ENCODE measurements at places on chromosomes 11 and 22.

- no peak for DNase-seq
These were observed 181.6 kb downstream of the SHANK2 start for GRCh38 chr11:71070490-71071453.

GRCh38 chr11:117678658-117679406 is 118.2 kb downstream of the DSCAML1 start:
- DNase-seq: peak; percentile 16

DNA sequence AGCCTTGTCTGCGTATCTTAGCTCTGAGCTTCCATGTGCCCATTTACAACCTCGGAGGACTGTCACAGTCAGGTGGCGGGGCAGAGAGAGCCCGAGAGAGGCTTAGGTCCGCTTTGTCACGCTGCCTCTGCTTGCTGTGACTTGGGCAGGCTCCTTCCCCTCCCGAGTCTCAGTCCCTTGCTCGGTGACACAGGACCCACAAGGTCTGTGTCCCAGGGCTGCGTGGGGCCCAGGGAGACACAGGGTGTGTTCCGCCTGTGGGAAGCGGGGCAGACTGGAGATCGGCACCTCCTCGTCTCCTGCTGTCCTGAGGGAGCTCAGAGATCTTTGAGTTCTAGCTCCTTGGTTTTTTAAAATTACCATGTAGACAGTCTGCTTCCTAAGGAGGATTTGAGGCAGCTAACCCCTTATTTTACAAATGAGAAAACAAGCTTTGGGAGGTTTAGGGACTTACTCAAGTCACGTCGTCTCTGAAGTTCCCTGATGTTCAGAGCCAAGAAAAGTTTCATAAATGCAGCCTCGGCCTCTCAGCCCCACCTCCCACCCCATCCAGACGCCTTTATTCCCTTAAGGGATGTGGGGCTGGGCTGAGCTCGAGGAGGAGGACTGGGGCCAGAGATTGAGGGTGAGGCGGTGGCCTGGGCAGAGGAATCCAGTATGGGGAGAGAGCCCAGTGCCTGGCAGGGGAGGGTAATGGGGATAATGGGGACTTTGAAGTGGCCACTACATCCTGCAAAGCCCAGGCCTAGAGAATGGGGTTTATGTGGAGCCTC is 103.6 kb downstream of the NECTIN1 start:
- DNase-seq: no peak

DNA sequence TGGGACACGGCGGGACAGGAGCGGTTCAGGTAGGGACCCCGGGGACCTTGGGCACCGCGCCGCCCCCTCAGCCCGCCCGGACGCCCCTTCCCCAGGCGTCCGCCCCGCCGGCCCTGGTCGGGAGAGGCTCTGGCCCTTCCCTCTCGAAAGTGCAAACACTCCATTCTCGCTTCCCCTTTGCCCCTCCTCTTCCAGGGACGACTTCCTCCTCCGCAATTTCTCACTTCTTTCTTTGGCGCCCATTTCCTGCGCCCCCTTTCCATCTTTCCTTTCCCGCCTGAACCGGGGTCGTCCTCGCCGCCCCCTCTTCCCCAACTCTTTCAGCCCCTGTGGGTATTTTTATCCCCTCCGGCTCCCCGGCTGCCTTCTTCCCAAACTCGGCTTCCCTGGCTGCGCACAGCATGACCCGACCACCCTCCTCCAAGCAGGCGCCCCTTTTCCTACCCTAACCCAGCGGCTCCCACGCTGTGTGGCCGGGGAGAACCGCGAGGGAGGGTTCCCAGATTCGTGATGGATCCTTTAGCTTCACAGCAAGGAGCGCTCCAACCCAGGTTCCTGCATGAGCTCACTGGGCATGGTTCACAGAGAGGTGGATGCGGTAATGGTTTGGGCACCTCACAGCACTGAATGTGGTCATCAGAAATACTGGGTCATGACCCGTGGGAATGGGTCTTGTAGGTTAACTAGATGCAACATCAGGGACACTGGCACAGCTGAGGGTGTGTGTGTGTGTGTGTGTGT is 689 bp downstream of the RAB39A start:
- DNase-seq: peak; percentile 68

DNA sequence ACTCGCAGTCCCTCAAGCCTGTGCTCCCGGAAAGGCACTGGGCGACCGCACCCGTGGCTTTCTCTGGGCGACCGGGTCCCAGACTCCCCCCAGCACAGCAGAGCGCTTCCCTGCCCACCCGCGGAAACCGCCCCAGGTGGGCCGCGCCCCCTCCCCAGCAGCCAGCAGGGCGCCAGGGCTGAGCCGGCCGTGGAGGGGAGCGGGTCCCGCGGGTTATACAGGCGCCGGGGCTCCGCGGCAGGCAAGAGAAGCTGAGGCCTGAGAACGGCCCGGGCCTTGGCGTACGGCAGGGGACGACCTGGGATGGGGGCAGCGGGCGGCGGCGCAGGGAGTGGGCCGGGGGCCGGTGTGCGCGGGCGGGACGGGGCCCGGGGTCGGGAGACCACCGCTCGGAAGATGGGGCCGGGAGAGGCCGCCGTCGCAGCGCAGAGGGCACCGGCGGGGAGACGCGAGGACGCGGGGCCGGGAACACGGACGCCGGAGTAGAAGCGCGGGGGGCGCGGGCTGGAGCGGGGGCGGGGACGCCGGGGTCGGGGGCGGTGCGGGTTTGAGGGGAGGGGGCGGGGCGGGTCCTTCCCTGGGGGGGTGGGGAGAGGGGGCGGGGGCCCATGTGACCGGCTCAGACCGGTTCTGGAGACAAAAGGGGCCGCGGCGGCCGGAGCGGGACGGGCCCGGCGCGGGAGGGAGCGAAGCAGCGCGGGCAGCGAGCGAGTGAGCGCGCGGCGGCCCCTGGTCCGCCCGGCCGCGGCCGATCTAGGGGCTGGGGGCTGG is at the start of gene MDK:
MDK (plus strand) TSS at position 622 of the 771 bp plus-strand sequence. CDS start 389 bp downstream, outside the sequence.
- no peak for DNase-seq

DNA sequence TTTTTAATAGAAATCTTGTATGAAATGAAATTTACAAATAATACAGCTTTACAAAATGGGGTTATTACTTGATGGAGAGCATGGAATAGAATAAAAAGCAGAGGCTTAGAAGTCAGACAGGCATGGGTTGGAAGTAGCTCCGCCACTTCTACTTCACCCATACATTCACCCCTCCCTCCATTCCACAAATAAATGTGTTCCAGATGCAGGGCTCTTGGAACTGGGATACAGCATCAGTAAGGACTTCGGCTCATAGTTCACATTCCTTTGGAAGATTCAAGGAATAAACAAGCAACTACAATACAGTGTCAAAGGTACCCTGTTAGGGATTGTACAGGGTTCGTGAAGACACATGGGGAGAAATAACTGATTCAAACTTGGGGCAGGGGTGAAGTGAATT is 156.8 kb downstream of the WNT11 start:
- no peak for DNase-seq

DNA sequence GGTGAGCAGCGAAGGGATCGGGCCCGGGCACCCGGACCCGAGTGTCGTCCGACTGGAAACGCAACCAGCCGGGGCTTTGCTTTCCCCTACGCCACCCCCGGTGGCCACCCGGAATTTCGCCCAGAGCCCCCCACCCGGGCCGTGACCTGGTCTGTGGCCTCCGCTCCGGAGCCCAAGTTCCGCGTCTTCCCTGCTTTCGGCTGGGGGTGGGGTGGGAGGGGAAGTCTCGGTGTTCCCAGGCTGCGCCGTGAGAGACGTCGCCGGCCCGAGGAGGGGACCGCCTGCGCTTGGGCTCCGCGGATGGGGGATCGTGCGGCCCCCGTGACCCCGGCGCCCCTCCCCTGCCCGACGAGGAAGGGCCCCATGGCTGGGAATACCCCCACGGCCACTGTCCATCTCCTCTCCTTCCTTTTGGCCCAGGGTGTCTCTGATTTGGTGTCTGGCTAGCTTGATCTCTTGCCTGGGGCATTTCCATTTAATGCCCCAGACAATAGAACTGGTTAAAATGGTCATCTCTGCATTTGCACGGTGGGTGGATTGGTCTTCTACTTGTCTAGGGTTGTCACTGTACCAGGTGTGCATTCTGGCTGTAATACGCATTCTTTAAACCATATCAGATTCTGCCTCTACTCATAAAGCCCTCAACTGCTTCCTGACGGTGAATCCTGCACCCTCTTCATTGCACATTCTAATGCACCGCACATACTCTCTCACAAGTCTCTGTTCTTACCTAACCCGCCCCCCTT is 789 bp downstream of the SIK2 start:
- DNase-seq: peak; percentile 37

GRCh38 chr11:57276971-57277675 is 40.1 kb upstream of the APLNR start:
- DNase-seq: no peak

- DNase-seq: peak; percentile 2
These were observed 84.0 kb upstream of the ZBED5 start for GRCh38 chr11:10941871-10942270.

GRCh38 chr11:122139595-122139866 is 23.5 kb upstream of the BLID start:
- DNase-seq: no peak

- DNase-seq: no peak
These were observed 14.3 kb upstream of the HPX start for GRCh38 chr11:6455070-6455469.

DNA sequence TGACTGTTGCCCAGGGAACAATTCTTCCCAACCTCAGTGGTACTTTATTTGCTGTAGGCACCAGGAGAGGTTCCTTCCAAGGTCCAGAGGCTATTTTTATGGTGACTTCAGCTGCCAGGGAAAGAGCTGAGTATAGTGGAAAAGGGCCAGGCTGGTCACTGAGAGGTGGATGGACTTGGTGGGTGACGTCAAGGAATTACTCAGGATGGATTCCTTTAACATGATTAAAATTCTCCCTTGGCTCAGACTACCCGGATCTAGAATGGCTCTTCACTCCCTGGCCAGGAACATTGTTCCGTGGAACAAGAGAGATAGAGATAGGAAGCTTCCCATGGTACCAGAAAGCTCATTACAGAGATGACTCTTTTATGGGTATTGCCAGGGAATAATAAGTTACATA is 8.7 kb upstream of the CALCA start:
- no peak for DNase-seq

DNA sequence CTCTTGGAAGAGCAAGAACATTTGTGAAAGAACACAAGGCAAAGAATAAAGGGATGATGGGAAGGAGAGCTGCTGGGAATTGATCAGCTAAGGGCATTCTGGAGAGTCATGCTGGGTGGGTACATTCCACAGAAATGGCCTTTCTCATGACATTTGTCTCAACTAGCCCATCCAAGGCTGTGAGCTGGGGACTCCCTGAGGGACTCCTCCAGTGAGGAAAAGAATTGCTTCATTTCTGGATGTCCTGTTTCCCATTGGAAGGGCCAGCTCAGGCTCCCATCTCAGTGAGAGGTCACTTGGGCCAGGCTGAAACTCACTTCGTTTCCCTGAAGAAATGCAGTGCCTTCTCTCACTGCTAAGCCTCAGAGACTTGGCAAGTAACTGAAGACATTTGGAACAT is 106.8 kb downstream of the CD44 start:
- DNase-seq: no peak

GRCh38 chr11:6828103-6828502 is 17.4 kb upstream of the OR10A5 start:
- DNase-seq: no peak

DNA sequence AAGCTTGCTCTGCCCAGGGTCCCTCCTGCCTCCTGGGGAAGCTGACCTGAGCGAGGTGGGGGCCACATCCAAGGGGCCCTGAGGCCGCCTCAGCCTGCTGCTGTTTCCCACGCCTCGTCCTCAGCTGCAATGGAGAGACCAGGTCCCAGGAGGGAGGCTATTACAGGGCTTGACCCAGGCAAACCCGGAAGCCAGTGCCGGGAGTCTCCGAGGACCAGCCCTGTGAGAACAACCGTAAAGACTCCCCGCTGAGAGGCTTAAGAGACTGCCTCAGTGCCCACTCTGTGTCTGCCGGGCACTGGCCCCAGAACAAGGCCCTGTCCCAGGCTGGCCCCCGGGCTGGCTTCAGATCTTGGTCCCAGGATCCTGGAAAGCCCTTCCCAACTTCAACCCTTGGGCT is 124.3 kb upstream of the FGF3 start:
- DNase-seq: no peak

- no peak for DNase-seq
These were observed 773 bp upstream of the PATL1 start for GRCh38 chr11:59669611-59670009.

DNA sequence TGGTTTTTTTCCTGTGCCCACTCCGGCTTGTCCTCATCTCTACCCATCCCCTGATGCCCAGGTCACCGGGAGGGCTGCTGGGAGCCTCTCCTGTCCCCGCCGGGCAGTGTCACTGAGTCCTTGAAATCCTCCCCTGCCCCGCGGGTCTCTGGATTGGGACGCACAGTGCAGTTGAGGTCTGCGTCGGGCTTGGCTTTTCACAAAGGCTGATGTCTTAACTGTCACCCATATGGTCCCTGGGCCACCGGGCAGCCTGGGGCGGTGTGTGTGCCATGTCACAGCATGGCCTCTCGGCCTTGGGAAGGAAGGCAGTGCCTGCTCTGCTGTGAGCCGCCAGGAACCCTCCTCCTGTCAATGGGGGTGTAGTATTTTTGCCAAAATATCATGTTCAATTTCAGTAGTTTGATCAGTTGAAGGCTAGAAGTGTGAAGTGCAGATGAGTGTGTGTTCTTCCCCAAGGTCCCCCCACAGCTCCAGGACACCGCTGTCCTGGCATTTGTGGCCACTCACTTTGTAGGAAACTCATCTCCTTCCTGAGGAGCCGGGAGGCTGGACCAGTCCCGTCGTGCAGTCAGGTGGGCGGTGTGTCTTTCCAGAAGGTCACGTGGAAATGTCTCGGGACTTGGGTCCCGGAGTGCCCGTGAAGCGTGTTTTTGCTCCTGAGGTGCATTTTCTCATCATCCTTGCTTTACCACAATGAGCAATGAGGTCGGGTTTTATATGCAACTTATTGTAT is 37.6 kb downstream of the CTTN start:
- DNase-seq: no peak

GRCh38 chr11:61302550-61302949 is 7.4 kb upstream of the VWCE start:
- no peak for DNase-seq

DNA sequence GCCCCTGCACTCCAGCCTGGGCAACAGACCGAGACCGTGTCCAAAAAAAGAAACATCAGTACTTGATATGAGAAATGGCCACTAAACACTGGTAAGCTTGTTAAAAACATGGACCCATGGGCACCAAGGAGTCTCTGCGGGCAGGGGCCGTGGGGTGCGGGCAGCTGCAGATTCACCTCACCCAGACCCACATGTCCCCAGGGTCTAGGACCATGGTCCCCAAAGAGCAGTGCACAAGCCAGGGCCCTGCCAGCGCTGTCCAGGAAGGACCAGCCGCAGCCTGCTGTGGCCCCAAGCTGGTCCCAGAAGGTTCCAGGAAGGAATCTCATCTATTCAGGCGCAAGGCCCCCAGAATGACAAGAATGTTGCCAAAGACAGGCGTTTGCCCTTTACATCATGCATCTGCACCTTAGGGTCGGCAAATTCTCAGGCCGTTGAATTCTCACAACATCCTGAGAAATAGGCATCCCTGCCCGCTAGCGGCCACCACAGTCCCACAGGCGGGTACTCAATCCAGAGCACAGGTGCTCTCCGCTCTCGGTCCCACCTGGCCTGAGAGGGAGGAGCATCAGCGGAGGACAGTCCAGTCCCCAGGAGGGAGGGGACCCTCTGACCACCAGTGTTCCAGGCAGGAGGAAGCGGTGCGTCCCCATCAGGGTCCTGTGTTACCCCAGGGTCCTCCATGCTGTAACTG is 9.5 kb downstream of the YPEL1 start:
- no peak for DNase-seq

Measured in G401 (cell line).